ENCODE measurements at places on chromosomes 1 and 21. TPM values are rescaled to one million over a fixed set of nuclear protein-coding genes. Genes with fewer than 3 reads are reported as not detected.

TSACC gene
- 0.85 TPM for total RNA-seq

DHCR24 gene
- 1,534 TPM for total RNA-seq

SLC1A7 gene
- total RNA-seq = not detected

SYT6 gene
- 0.43 TPM for total RNA-seq

HLCS gene
- total RNA-seq = 20.3 TPM

DNA sequence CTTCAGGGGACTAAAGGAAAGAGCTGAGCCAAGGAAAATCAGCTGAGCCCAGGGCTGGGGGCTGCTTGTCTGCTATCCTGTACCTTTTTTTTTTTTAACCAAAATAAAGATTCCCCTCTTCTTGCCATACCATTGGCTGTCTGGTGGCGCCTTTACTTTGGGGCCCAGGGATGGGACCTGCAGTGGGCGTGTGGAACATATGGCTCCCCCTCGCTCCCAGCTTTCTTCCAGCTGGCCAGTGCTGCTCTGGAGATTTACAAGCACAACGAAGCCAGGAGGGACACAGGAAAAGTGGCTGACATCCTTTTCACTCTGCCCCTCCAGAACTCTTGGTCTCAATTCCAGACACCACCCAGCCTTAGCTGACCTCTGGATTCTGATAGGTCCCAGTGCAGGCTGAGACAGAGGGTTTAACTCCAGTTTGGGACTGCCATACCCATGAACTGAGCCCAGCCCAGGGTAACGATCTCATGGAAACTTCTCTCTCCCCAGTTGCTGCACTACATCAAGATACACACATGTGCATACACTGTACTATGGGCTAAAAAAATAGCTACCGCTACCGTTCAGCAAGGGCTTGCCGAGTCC lies 5.4 kb upstream of the SFN start:
- no peaks in the 10 kb centered on the region for H3K36me3 ChIP-seq
- no peak for DNase-seq
- no peak overlapping the region for H3K4me3 ChIP-seq
- no peaks in the 10 kb centered on the region for H3K4me1 ChIP-seq
- no peak overlapping the region for H3K27ac ChIP-seq

GRCh38 chr1:24704411-24705259 lies 40.6 kb upstream of the CLIC4 start:
- no peaks in the 10 kb centered on the region for H3K36me3 ChIP-seq
- H3K4me3 ChIP-seq = no peak overlapping the region
- no peaks in the 10 kb centered on the region for H3K27me3 ChIP-seq
- DNase-seq = no peak

- no peak overlapping the region for H3K4me3 ChIP-seq
- H3K4me1 ChIP-seq = no peaks in the 10 kb centered on the region
- H3K27ac ChIP-seq = no peak overlapping the region
These were observed 33.1 kb downstream of the STPG1 start for GRCh38 chr1:24380508-24380907.

DNA sequence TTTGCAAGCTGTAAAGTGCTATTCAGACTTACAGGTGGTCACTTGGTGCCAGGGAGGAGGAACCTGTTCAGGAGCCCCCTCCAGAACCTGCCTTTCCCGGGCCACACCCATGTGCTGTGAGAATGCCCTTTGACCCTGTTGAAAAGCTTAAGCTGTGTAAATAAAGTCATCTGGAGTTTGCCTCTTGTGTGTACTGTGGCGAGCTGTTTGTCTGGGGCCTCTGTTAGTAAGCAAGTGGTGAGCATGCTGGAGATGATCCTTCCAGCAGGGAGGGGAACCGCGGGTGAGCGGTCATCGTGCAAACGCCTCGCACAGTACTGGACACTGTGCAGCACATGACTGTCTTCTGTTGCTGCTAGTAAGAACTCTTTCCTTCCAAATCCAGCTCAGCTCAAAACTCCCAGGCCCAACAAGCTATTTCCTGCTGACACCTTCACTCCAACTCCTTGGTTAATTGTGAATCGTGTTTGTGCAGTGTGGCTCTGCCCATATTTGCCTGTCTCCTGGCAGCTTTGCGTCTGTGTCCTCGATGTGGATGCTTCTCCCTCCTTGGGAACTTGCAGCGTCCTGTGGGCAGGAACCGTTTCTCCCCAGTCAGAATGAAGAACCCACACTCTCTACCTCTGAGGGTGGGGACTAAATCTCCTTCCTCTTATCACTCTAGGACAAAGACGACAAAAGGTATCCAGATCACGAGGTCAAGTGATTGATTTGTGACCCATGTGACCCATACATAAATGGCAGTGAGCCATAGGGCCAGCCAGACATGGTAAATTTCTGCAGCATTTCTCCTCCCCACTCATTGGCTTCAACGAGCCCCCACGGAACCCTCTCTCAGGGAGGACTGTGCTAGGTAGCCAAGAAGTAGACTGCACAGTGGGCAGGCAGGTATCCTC lies 13.9 kb upstream of the BTG2 start:
- H3K4me1 ChIP-seq = peaks cover 45% of the 10 kb centered on the region
- H3K27me3 ChIP-seq = no peaks in the 10 kb centered on the region
- H3K36me3 ChIP-seq = no peaks in the 10 kb centered on the region
- no peak for DNase-seq
- no peak overlapping the region for H3K4me3 ChIP-seq

DNA sequence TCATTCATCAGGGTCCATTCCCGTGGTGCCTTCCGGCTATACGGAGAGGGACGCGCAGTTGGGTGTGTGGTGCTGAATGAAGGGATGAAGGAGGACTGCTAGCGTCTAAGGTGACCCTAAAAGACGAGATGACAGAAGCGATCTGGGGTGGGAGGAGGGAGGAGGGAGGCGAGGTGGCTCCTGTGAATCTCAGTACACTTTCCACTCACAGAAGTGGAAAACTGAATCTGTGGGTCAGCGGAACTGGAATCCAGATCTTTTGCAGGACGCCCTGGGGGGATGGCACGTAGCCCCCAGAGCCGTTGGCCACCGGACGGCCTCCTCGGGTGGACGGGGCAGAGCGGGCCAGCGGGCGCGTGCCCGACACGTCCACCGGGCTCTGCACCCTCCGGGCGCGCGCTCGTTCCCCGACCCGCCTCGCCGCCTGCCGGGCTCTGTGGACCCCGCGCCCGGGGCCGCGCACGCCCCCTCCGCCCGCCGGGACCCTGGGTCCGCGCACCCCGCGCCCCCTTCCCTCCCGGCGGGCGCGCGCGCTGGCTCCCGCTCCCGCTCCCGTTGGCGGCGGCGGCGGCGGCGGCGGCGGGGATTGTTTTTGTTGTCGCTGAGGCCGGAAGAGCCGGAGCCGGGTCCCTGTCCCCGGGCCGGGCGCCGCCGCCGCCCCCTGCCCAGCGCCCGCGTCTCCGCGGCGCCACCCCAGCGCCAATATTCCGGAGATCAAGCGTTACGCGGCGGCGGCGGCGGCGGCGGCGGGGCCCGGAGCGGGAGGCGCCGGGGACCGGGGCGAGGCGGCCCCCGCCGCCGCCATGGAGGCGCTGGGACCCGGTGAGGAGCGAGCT lies at the start of gene AGO4:
Gene AGO4, plus strand, starts transcription at position 403 of the 836 bp plus-strand sequence. Its CDS starts 401 bp downstream, at position 804.
- H3K36me3 ChIP-seq = no peaks in the 10 kb centered on the region
- peak within 1 kb of the TSS; percentile 97 for H3K4me3 ChIP-seq
- DNase-seq = peak; percentile 50
- H3K27me3 ChIP-seq = no peaks in the 10 kb centered on the region
- H3K27ac ChIP-seq = peak within 1 kb of the TSS; percentile 56

DNA sequence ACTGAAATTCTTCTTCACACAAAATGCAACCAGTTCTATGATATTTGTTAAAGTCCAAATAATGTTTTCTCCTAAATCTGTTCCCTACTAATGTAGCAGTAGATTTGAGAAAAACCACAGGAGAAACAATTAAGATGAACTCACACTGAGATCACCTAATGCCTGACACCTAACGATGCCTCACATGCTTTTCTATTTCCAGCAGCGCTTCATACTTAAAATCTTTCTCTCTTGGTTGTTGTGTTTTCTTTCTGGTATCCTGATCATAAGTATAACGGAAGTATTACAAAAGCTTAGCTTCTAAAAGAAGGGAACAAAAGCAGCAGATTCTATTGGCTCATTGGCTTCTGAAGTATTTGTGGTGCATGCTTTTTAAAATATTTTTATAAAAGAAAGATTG lies 267.2 kb upstream of the SGIP1 start:
- no peaks in the 10 kb centered on the region for H3K27me3 ChIP-seq
- no peaks in the 10 kb centered on the region for H3K36me3 ChIP-seq
- H3K27ac ChIP-seq = no peak overlapping the region
- H3K4me3 ChIP-seq = no peak overlapping the region
- no peak for DNase-seq
- H3K4me1 ChIP-seq = peaks cover 28% of the 10 kb centered on the region

DNA sequence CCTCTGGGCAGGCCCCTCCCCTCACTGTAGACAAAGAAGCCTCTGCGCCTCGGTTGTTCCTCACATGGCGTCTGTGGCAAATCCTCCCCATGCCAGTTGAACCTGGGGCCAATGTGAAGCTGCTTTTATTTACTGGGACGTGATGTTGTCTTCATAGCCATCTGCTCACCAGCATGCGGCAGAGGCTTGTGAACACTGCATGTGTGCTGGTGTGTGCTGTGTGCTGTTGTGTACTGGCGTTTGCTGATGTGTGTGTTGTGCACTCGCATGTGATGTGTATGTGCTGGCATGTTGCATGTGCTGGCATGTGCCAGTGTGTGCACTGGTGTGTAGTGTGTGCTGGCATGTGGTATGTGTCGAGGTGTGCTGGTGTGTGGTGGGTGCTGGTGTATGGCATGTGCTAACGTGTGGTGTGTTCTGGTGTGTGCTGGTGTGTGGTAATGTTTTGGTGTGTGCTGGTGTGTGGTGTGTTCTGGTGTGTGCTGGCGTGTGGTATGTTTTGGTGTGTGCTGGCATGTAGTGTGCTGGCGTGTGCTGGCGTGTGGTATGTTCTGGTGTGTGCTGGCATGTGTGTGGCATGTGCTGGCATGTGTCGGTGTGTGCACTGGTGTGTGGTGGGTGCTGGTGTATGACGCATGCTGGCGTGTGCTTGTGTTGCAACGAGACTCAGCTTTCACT lies 37.2 kb upstream of the TRAPPC10 start:
- H3K4me1 ChIP-seq = no peaks in the 10 kb centered on the region
- no peak overlapping the region for H3K27ac ChIP-seq
- DNase-seq = no peak
- no peaks in the 10 kb centered on the region for H3K27me3 ChIP-seq
- H3K4me3 ChIP-seq = no peak overlapping the region
- no peaks in the 10 kb centered on the region for H3K36me3 ChIP-seq

GRCh38 chr1:79457562-79458224 lies 451.2 kb upstream of the ADGRL4 start:
- no peak for DNase-seq
- no peaks in the 10 kb centered on the region for H3K27me3 ChIP-seq
- no peaks in the 10 kb centered on the region for H3K36me3 ChIP-seq
- H3K27ac ChIP-seq = no peak overlapping the region

DNA sequence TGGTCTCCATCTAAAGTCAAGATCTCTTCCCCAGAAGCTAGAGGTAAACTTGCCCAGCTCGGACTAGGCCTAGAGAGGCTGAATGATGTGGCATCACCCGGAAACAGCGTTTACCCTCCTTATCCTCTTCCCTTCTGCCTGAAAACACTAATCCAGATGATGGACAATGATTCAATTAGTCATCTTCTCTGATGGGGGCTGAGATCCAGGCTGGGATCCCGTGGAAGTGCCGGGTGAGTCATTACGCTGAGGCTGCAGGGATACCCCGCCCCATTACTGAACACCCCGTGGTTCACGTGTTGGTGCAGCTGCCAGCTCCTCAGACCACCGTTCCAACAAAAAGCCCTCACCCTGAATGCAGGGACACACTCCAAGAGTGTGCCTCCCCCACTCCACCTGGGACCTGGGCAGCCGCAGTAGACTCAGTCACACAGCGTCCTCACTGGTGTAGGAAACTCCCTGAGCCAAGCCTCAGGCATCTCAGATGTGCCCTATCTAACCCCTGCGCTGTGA lies 2.0 kb downstream of the S100A6 start:
- peak; percentile 78 for DNase-seq
- H3K27me3 ChIP-seq = no peaks in the 10 kb centered on the region
- no peaks in the 10 kb centered on the region for H3K36me3 ChIP-seq
- H3K4me3 ChIP-seq = no peak overlapping the region

- H3K27ac ChIP-seq = no peak overlapping the region
- H3K27me3 ChIP-seq = no peaks in the 10 kb centered on the region
These were observed 22.7 kb downstream of the ZBTB8OS start for GRCh38 chr1:32627596-32628162.

GRCh38 chr1:206010060-206010459 lies 6.9 kb upstream of the RAB7B start:
- no peaks in the 10 kb centered on the region for H3K36me3 ChIP-seq
- no peak overlapping the region for H3K4me3 ChIP-seq
- no peak overlapping the region for H3K27ac ChIP-seq
- H3K27me3 ChIP-seq = no peaks in the 10 kb centered on the region
- no peak for DNase-seq
- H3K4me1 ChIP-seq = no peaks in the 10 kb centered on the region

DNA sequence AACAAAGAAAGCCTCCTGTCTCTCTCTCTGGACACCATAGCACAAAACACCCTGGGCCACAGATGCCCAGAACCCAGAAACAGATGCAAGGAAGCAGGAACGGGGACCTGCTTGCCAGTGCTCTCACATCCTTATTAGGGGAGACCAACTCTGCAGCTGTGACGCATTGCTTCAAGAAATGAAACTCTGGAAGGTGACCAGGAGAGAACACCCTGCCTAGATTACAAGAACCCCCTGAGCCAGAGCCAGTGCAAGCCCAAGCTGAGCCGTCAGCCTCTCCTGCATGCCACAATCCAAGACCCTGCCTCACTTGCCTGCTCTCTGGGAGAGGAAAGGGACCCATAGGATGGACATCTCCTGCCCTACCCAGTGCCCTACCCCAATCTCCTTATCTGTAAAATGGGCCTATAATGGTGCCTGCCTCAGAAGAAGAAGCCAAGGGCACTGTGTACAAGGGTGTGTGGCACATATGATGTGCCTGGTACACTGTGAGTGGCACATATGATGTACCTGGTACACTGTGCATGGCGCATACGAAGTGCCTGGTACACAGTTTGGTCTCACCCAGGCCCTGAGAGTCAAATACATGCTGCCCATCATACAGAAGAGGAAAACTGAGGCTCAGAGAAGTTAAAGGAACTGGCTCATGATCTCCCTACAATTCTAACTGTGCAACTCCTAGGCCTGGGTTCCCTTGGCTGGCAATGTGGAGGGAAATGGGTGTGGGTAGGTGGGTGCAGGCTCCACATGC lies 16.8 kb upstream of the FAM131C start:
- H3K27ac ChIP-seq = no peak overlapping the region
- no peaks in the 10 kb centered on the region for H3K27me3 ChIP-seq
- H3K4me3 ChIP-seq = no peak overlapping the region
- DNase-seq = no peak

GRCh38 chr21:44521928-44522752 lies 17.9 kb downstream of the KRTAP10-1 start:
- no peaks in the 10 kb centered on the region for H3K4me1 ChIP-seq
- H3K4me3 ChIP-seq = no peak overlapping the region

DNA sequence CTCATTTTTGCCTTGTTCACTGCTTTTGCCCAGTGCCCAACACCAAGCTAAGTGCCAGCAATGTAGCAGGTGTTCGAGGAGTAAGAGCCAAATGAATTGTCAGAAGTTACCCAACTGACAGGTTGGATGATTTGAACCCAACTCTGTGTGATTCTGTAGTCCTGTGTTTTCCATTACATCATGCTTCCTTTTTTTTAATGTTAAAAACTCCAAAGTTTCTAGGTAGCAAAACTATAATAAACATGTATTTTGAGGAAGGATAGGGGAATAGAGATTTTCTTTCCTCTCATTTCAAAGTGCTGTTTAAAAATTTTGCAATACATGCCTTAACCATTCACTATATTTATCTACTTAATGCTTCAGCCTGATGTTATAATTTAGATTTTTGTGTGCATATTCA lies 34.1 kb downstream of the BCL9 start:
- no peak for DNase-seq
- peaks cover 5% of the 10 kb centered on the region for H3K4me1 ChIP-seq
- H3K36me3 ChIP-seq = no peaks in the 10 kb centered on the region
- H3K27me3 ChIP-seq = no peaks in the 10 kb centered on the region
